ENCODE measurements at places on chromosomes 11 and 22.
A peak's percentile ranks its signal among the peaks of the same experiment; 100 is the strongest.

DNA sequence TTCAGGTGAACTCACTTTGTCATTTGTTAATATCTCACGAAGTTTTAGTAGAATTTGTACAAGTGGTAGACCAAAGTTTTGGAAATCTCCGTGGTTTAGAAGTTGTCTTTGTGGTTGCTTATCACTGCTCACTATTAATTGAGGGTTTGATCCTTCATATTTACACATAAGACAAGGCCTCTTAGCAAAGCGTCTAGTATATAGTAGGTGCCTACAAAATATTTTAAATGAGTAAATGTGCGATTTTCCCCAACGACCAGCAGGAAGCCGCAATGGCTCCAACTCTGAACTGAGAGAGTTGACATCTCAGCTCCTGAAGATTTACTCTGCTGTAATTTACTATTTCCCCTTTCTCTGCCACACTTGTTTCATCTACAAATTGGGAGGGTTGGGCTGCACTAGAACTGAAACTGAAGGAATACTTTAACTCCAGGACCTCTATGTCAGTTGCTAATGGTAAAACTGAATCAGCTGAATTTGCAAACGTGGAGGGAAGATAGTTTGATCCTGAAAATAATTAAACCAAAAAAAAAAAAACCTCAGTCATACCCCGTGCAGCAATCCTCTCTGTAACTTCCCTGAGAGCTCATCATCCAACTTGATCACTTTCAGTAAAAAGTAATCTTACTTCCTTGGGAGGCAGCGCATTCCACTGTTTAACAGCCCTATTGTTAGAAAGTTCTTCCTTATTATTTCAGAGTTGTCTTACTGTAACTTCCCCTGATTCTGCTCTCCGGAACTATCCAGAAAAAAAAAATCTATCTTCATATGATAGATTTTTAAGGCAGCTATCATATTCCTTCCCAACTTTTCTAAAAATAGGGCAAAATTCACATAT lies 1.3 kb upstream of the SBF2 start:
- no peak for DNase-seq

- DNase-seq, result no peak
Observed at GRCh38 chr11:5043380-5043779, 2.9 kb upstream of the OR52J3 start.

- no peak for DNase-seq
Observed at GRCh38 chr11:100629671-100630070, 57.4 kb upstream of the ARHGAP42 start.

DNA sequence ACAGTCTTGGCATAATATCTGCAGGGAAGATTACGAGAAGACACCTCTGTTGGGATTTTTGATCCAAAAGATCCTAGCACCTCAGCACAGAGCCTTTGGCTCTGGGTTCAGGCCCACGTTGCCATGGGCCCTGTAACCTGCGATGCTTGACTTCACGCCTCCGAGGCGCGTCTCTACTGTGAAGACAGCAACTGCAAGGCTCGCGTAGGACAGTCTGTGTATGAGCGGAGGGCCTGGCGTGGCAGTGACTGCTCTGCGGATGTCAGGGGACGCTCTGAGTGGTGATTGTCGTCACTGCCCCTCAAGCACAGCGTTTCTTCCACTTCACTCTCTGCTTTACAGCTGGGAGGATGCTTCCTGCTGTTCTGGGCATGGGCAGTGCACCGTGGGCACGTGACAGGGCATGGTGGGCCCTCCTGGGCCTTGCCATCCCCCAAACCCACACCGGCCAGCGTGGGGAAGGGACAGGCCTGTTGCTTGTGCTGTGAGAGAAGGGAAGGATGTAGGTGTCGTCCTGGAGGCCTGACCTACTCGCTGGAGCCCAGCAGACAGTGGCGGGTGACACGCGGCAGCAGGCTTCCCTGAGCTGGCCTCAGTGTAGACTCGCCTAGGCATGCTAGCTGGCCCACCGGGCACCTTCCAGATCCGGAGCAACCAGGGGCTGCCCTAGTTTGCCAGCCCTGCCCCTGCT lies 26.5 kb downstream of the GLB1L2 start:
- no peak for DNase-seq

DNA sequence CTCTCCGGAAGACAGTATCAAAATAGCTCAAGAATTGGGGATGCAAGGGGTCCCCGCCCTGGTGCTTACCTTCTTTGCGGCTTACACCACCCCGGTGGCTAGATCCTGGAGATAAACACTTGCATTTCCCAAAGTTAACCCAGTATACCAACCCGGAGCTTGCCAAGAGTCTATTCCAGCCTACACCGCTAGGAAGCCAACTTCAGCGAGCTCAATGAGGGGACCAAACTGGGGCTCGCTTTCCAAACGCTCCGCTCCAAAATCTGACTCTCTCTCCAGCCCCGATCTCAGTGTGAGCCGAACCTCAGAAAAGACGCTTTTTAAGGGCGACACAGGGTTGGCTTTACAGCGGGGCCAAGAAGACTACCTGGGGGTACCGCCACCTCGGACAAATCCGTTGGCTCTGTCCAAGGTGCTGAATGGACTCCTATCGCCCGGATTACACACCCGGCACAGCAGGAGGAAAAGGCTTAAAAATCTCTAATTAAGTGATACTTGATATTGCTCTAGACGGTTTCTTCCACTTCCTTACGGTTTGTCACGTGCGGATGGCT lies 20.1 kb upstream of the BDNF start:
- no peak for DNase-seq

DNA sequence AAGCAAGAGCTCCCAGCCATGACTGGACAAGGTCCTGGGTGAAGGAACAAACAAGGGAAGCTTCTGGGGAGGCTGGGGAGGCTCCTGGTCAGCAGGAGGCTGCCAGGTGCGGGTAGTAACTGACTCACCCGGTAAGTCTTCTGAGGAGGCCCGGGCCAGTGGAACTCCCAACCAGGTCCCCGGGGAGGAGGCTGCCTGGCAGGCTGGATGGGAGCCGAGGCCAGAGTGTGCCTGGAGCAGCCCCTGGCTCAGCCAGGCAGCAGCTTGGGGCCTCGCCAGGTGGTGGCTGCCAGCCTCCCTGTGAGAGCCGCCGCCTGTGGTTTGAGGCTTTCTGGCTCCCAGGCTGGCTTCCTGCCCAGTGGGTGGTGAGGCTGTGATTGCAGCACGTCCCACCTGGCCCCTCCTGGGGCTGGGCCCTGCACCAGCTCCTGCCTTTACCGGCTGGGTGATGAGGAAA lies 46.2 kb downstream of the IGF2 start:
- peak; percentile 49 for DNase-seq

DNA sequence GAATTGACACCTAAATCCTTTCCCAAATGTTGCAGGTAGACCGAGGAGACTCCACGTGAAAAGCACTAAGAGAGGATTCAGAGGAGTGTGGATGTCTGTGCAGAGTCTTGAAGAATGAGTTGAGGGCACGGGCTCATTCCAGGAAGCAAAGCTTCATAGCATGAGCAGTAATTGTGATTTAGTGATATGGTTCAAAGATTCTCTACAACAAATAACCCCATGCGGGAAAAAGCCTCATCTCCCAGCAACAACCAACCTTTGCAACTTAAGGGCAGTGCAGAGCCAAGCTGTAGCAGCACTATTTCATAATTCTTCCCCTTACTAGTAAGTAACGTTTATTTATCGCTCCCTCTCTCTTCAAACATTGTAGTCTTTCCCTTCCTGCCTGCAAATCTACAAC lies 87.5 kb upstream of the CLMP start:
- DNase-seq, result no peak

- DNase-seq, result no peak
Observed at GRCh38 chr11:118067006-118067405, 9.9 kb upstream of the TMPRSS4 start.

DNA sequence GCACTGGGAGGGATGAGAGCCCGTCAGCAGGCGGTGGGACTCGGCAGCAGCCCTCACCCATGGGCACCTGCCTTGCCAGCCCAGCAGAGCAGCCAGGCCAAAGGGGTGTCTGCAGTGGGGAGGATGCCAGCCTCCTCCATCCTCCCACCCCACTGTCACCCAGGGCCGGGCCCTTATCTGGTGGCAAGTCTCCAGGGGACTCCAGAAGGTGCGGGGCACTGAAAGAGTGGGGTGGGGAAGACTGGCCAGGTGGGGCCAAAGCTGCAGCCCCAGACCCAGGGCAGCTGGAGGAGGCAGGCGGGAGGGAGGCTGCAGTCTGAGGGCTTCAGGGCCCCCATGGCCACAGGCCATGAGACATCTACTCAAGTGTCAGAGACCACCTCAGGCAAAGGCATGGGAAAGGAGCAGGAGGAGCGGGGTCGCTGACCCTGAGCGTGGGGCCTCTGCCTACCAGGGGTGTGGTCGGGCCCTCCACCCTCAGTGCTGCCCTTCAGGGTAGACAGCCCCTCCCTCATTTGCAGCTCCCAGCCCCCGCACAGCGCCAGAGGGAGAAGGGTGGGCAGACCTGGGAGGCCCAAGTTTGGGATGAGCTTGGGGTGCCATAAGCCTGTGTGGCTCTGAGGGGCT lies 3.5 kb downstream of the DGCR6L start:
- no peak for DNase-seq

DNA sequence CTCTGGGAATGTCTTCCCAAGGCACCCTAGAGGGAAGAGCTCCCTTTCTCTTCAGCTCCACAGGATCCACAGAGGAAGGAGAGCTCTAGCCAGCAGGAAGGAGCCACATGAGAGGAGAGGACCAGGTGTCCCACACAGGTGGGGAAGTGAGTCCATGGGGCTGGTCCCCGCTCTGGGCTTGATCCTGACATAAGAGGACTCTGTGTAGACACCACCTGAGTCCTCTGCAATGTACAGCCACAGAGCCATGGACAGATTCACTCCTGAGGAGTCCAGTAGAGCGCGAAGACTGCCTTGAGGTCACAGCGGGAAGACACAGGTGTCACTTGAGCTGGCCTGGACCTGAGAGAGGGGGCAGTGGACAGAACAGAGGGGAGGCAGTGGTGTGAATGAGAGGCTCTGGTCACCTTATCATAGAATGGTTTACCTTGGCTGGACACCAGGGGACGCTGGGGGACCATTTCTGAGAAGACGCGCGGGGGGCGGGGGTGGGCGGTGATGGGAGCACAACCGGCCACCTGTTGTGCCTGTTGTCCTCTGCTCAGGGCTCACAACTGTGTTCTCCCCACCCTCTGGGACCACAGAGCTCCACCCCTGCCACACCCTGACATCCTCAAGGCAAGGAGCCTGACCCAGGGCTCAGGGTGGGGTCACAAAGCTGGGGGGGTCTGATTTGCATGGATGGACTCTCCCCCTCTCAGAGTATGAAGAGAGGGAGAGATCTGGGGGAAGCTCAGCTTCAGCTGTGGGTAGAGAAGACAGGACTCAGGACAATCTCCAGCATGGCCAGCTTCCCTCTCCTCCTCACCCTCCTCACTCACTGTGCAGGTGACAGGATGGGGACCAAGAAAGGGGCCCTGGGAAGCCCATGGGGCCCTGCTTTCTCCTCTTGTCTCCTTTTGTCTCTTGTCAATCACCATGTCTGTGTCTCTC lies 128.2 kb downstream of the ZNF280B start:
- DNase-seq, result no peak

DNA sequence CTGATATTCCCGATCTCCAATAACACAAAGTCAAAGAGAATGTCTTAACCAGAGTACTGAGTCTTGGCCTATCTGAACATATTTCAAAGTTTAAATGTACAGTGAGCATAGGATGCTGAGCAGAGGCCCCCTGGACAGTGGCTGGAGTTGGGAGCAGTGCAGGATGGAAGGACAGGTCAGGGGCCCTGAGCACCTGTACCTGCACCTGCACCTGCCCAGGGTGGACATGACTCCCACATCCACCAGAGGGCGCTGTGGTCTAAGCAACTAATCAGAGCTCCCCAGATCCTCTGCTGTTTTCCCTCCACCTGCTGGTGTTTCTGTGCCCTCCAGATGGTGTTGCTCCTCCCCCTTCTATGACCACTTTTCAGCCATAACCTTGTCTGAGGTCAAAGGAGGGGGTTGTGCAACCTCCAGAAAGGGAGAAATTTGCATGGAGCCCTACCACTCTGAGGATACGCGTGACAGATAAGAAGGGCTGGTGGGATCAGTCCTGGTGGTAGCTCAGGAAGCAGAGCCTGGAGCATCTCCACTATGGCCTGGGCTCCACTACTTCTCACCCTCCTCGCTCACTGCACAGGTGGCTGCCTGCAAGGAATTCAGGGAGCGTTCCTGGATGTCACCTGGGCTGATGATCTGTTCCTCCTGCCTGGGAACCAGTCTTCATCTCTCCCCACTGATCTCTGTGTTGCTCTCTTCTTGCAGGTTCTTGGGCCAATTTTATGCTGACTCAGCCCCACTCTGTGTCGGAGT lies 49.1 kb upstream of the VPREB1 start:
- DNase-seq, result peak; percentile 78

DNA sequence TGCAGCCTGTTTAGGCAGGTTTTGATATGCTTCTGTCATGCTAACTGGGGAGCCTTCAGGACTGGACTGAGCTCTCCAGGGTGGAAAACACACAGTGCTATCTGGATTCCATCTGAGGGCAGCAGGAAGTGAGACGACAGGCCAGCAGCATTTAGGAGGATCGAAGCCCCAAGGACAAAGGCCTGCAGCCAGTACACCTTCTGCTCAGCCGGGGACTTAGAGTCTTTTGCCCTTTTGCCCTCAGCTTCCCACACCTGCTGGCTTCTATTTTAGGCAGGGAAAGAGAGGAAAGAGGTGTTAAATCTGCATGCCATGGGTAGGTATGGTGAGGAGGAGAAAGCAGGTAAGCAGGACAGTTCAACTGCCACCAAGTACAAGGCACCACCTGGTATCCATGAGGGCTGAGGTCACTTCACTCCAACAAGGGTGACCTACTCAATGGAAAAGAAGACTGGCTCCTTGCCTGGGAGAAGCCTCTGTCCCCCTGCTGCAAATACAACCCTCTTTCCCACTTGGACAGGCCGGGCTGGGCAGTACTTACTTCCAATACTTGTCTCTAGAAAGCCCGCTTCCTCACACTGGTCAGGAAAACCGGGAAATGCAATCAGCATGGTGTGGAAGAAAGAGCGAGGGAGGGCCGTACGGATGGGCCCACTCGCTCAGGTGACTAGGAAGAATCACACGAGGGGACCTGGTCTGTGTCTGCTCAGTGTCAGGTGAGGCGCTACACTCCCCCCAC lies 12.3 kb downstream of the LARGE2 start:
- DNase-seq, result no peak

GRCh38 chr11:65116370-65117205 lies 913 bp downstream of the ZNHIT2 start:
- DNase-seq, result no peak
